ENCODE measurements at places on chromosomes 1 and 21.

- DNase-seq = no peak
These were observed 4.9 kb downstream of the PLCH2 start for GRCh38 chr1:2480986-2481364.

GRCh38 chr1:232308616-232309015 is 321.3 kb downstream of the SIPA1L2 start:
- DNase-seq = no peak

GRCh38 chr1:53448241-53448841 is 10.9 kb upstream of the DMRTB1 start:
- no peak for DNase-seq

- DNase-seq = no peak
These were observed 374.6 kb upstream of the USP24 start for GRCh38 chr1:55589671-55590297.

- no peak for DNase-seq
These were observed 24.2 kb downstream of the MPZ start for GRCh38 chr1:161285521-161285920.

GRCh38 chr1:201016211-201016651 is 7.3 kb downstream of the KIF21B start:
- no peak for DNase-seq

DNA sequence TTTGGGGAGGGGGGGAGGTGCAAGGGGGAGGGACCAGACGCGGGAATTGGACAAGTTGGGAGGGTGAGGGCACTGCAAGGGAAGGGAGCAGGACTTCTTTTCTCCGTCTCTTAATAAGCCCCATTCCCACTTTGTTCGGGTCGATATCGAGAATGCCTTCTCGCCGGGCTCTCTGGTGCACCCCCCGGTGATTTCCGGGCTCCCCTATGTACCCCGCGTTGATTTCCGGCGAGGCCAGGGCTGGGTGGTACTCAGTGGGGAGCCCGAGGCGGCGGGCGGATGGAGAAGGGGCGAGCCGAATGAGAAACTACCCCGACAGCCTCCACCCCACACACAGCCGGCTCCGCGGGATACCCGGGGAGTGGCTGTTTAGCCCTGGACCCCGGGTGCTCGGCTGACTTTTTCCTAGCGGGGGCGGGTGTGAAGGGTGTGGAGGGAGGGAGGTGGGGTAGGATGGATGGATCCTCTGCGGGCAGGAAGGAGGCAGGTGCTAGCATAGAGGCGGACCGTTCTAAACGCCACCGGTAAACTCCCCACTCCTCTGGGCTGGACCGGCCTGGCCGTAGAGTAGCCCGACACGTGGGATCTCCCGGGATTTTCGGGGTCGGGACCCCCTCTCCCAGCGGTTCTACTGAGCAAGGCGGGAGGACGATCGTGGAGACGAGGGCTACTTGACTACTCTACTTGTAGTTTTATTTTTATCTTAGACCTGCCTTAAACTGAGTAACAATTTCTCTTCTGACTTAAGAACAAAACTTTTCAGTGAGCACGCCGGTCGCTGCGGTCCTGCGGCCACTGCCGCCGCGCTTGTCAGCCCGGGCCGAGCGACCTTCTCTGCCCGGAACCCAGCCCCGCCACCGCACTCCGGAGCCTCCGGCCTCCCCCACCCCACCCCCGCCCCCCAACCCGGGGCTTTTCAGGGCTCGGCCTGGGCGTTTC is 1.0 kb downstream of the RNF220 start:
- no peak for DNase-seq

DNA sequence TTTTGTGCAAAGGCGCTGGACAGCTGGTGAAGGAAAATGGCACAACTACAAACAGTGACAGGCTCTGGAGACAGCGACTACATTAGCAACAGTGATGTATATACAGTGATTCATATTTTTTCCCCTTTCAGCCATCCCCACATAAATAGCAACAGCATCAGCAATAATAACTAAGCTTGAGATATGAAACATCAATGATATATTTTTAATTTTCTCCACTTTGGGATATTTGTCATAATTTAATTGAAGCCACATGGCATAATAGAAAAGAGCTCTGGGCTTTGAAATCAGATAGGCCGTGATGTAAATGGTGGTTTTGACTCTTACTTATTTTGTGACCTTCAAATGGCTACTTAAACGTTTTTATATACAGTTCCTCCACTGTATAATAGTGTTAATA is 764.3 kb upstream of the PRMT6 start:
- no peak for DNase-seq

DNA sequence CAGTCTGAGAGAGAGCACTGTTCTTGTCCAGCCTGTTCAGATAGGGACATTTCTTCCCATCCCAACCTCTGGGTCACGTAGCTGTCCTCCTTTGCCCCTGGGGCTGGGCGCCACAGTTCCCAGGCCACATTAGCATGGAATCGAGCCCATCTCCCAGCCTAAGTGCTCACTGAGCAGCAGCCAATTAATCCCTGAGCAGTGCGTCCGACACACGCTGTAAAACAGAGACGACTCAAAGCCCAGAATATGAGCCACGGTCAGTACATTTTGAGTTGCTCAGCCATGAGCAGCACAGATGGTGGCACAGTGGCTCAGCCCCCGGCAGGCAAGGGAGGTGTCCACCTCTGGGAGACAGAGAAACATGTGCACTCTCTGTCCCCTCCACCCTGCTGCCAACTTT is 267.4 kb downstream of the NPHP4 start:
- DNase-seq = no peak

DNA sequence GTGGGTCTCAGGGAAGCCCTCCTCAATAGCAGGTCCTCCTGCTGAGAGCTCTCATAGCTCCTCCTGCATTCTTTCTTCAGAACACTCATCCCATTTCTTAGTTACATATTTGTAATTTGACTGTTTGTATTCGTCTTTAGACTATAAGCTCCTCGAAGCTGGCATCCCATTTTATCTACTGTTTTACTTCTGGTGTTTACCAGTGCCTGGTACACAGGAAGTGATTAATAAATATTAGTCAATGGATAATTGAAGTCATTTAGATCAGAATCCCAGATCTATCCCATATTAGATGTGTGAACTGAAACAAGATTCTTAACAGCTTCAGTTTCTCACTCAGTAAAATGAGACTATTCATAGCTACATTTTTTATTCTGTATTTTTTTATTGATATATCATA is 88.7 kb downstream of the PLPP3 start:
- DNase-seq = no peak

- no peak for DNase-seq
These were observed 8.2 kb upstream of the PADI6 start for GRCh38 chr1:17363771-17364170.

DNA sequence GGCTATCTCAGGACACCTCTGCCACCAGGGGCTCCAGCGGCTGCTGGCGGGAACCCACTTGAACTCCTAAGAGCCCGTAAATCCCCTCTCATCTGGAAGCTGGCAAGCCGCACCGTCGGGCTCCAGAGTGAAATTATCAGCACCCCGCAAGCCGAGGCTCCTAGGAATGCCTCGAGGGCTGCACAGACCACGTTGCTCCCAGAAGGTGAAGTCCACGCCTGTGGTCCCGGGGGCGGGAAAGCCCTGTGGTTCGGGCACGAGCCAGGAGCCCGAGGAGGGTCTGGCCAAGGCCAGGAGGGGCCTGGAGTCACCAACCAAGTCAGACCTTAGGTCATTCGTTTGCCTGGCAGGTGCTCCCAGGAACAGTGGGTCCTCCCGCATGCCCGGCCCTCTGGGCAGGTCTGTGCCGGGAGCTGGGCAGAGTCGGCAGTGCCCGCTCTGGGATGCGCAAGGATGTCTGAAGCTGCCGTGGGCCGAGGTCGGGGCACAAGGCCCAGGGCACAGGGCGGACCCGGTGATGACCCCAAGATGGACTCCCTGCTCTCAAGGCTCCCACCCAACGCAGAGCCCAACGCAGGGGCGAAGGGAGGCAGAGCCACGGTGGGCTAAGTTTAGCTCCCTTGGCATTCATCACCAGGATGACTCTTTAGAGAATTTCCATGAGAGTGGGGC is 8.9 kb downstream of the ACTRT2 start:
- DNase-seq = no peak

DNA sequence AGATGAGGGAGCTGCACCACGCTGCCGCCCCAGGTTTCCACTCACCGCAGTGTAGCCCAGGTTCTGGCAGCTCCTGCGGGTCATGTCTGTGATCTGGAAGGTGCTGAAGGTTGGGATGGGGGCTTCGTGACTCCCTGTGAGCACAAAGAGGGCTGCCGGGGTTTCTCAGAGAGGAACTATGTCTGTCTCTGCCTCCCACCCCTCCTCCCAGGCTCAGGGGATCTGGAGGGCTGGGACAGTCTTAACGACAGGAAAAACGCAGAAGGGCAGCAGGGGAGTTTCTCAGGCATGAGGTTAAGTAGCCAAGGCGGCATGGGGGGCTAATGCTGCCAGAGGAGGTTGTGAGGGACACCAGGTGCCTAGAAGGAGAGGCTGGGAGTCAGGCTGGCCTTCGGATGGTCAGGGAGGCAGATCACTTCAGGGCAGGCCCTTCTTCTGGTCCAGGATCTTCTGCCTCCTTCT is 656 bp downstream of the SH2D2A start:
- DNase-seq = no peak

DNA sequence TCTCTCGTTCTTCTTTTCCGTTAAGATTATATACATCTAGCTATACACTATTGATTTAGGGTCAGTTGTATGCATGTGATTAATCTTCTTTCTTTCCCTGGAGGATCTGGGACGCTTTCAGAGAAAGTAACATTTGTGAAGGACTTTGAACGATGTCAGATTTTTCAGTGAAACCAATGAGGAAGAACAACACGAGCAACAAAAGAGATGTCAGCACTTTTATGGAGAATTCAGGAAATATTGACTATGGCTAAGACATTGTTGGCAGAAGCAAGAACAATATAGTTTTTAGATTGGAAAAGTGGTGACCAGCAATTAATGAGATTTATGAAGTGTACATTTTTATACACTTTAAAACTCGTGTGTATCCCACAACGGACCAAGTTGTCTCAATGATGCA is 355.5 kb downstream of the TGFB2 start:
- DNase-seq = no peak

GRCh38 chr1:155051777-155052398 is 772 bp downstream of the ADAM15 start:
- no peak for DNase-seq

DNA sequence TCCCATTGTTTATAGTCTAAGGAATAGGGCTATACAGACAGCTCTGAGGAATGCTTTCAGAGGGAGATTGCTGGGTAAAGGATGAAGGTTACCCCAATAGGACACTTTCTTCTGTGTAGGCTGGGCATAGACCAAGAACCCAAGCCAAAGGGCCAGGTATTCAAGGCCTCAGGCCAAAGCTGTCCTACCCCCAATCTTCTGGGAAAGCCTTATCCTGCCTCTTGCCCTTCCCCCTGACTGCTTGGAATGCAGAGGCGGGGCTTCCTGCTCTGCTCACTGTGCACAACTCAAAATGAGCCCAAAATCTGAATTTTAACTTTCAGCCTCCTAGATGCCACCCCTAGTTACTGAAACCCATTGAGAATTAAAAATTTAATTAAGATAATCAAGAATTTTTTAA is 2.2 kb downstream of the OR10Z1 start:
- no peak for DNase-seq

DNA sequence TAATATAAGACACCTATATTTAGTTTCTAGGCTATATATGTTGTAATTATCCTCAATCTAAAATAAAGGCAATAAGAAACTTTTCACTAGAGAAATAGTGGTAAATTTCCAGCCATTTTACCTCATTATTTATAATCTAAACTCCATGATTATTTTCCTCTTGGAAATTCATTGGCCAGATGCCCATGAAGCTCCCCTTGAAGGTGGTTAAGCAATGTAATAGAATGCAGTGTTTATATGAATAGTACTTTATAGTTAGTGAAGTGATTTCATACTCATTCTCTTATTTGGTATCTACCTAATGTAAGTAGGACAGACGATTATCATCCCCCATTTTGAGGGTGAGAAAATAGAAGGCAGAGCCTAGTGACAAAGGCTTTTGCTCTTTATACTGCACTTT is 26.5 kb downstream of the NFYC start:
- no peak for DNase-seq

DNA sequence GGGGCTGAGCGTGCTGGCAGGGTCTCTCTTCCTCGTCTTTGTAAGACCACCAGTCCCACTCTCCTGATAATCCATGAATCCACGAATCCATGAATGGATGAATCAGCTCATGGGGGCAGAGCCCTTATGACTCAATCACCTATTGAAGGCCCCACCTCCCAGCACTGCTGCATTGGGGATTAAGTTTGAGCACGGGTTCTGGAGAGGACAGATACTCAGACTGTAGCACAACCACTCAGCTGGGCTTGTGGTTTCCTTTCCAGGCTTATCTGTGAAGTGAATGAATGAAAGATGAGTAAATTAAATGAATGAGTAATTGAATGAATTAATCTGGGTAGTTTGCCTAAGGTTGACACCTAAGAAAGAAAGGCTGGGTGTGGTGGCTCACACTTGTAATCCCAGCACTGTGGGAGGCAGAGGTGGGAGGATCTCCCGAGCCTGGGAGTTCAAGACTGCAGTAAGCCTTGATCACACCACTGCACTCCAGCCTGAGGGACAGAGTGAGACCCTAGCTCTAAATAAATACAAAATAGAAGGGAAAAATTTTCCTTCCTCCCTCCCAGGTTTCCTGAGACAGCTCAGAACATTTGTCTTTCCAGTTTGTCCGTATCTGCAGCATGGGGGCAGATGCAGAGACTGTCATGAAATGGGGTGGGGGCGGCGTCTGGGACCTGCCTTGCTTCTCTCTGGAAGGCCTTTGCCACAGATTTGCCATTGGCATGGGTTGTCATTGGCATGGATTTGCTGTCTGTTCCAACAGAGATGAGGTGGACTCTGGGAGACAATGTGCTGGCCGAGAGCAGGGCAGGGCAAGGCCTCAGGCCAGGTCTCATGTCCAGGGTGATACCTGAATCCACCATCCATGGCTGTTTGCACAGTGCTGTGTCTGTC is 187.7 kb upstream of the C1orf174 start:
- DNase-seq = no peak

DNA sequence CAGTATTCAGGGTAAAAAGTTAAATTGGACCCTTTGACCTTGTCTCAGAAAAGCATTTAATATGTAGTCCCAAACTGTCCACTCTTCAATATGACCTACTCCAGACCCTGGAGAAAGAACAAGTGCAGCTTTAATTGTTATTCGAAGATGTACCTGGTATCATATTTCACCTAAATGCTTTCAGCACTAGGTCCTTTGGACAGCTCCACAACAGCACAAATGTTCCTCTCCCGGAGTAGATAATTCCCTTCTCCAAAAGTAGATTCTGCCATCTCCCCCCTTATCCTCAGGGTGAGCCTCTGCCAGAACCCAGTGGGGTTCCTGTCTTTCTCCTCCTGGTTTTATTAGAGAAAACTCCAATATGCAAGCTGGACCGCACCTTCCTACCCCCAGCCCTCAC is 104.5 kb upstream of the AJAP1 start:
- DNase-seq = no peak

GRCh38 chr1:234316937-234317336 is 56.3 kb upstream of the COA6 start:
- DNase-seq = no peak

DNA sequence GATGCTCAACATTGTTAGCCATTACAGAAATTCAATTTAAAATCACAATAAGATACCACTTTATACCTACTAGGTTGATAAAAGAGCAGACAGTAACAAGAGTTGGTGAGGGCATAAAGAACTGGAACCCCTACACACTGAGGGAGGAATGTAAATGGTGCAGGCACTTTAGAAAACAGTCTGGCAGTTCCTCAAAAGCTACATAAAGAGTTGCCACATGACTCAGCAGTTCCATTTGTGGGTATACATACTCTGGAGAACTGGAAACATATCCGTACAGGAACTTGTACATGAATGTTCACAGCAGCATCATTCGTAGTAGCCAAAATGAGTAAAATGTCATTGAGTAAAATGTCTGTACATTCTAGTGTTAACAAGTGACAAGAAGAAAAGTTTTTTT is 17.0 kb downstream of the NSL1 start:
- no peak for DNase-seq

GRCh38 chr1:52460694-52461093 is 56.3 kb downstream of the PRPF38A start:
- DNase-seq = no peak

Data from activated CD8-positive, alpha-beta memory T cell treated with anti-CD3 and anti-CD28 coated beads for 4 hours (primary cell).